Activated T-helper 1 cell treated with Interleukin-2 at 50 U/mL for 16 hours (primary cell): ENCODE measurements at places on chromosomes 2 and 18.

- no peak for DNase-seq
These were observed 8.4 kb downstream of the L3MBTL4 start for GRCh38 chr18:6406075-6406909.

GRCh38 chr2:195984923-195985726 lies 83.5 kb downstream of the DNAH7 start:
- no peak for DNase-seq

DNA sequence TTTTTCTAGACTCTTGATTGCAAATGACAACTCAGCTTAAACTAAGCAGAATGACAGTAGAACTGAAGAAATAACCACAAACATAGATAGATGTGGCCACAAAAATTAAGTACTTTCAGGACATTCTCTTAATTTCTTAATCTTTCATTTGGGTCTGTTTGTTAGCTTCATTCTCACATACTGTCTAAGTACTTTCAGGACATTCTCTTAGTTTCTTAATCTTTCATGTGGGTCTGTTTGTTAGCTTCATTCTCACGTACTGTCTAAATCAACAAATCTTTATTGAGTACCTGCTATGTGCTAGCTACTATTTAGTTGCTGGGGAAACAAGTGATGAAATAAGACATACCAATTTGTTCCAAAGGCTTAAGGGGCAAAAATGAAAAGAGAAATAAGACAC lies 35.1 kb downstream of the FAM117B start:
- no peak for DNase-seq

DNA sequence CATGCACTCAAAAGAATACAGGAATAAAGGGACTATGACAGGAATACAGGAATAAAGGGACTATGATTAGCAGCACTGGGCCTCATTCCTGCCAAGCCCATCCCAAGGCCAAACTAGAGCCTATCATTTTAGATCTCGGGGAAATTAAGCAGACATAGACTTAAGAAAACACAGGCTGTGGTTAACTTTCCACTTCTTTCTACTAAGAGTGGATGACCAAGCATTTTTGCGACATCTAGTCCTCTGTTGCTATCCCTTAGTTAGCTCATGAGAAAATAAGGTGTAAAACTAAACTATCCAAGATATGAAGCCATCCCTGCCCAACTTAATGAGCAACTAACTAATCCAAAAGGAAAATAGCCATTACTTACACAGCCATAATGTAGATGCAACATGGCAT lies 5.9 kb downstream of the LYPD1 start:
- DNase-seq = no peak

GRCh38 chr2:36329746-36330472 lies 25.7 kb upstream of the CRIM1 start:
- DNase-seq = no peak

DNA sequence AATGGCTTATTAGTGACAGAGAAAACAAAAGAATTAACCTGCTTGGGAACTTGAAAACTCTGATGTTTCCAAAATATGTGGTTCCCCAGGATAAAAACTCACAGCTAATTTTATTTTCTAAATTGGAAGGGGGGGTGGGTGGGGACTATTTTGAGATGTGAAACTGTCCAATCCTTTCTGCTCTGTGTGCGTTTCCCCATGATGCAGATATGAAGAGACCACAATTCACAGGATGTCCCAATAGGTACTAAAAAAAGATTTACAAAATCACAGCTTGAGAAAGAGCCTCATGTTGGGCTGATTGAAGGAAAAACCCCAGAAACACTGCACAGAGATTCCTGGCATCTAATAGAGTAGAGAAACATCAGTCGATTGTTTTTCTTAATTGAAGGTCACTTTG lies 273.2 kb downstream of the ARHGAP15 start:
- no peak for DNase-seq

DNA sequence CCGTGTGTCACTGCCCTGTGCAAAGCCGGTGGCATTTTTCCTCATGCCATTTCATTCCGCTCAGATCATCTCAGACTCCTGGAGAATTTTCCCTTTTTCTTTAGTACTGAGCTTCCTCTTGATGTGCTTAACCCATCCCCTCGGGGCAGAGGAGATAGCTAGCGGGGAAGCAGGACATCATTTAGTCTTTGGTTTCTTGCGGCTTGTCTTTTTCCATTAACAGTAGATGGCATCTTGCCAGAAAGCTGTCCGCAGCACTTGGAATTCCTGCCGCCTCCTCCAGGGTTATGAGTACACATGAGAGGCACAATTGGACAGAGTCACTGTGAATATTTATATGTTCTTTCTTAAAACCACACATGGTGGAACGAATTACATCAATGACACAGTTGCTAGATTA lies 226.6 kb downstream of the ALPK2 start:
- DNase-seq = no peak

DNA sequence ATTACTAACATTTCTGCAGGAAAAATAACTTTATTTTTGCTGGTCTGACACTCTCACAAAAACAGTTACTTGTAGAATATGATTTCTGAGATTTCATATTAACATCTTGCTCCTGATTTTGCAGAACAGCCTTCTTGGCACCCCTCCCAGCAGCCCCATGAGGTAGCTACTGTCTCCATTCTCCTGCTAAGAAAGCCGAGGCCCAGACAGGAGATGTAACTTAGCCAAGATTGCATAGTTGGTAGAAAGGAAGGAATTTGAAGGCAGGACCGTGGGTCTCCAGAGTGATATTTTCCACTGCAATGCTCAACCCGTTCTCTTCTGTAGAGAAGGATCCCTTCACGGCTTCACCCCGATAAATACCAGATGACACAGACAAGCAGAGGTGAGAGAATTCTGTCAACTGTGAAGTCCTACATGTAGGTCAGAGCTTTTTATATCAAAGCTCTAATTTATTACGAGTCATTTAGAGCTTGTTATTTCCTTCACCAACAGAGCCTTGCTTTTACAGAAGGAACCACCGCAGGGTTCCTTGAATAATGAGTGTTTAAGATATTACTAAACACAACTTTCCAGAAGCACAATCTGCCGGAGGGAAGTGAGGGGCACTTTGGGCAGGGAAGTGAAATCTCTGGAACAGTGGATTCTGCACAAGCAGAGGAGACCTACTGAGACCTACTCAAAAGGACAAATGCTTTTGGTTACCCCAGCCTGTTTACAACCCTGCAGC lies 48.0 kb upstream of the MYCN start:
- no peak for DNase-seq

DNA sequence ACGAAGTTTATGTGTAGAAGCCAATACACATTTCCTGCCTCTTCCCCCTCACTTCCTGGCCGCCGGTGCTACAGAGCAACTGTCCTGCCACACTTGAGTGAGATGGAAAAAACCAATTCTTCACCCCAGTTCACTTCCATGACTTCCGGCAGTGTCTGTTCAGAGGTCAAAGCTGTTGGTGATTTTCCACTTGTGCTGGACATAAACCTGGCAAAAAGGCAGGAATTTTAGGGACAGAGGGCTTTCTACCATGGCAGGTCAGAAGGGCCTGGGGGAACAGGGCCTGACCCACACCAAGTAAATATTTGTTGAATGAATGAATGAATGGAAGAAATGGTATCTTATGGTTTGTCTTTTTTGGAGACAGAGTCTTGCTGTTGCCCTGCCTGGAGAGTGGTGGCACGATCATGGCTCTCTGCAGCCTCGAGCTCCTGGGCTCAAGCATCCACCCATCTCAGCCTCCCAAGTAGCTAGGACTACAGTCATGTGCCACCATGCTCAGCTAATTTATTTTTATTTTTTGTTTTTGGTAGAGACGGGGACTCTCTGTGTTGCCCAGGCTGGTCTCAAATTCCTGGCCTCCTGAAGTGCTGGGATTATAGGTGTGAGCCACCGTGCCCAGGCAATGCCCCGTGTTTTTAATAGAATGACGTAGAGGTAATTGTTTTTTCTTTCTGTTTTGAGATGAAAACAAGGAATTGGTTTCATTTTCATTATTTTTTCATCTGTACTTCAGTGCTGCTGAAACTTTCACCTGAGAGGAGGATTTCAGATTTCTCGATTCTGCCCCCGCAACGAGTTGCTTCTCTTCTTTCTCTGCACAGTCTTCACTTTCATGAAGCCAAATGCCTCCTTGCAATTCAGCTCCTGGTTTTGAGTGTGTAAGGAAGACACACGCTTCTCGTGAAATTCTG lies 48.0 kb upstream of the LPIN2 start:
- no peak for DNase-seq

DNA sequence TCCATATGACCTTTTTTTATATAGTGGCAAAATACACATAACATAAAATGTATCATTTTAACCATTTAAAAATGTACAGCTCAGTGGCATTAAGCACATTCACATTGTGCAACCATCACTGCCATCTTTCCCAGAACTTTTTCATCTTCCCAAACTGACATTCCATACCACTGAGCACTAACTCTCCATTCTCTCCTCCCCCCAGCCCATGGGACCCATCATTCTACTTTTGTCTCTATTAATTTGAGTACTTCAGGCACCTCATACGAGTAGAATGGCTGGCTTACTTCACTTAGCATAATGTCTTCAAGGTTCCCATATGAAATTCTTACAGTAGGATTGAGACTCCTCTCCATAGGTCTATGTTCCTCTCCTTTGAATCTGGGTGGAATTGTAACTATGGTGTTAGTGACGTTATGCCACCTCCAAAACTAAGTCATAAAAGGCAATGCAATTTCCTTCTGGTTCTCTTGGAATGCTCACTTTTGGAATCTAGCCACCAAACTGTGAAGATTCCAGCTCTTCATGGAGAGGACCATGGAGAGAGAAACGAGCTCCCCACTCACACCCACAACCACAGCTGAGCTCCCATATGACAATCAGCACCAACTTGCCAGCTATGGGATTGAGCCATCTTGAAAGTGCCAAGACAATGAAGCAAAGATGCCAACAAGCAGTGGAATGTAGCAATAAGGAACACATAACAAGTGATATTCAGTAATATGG lies 9.8 kb upstream of the DNAJC27 start:
- DNase-seq = no peak

GRCh38 chr2:171523088-171524017 lies 1.1 kb downstream of the CYBRD1 start:
- DNase-seq = no peak

- DNase-seq = no peak
These were observed 373.0 kb downstream of the ZEB2 start for GRCh38 chr2:144146876-144147275.
